ENCODE measurements at places on chromosomes 5 and 9. TPM values are rescaled to one million over a fixed set of nuclear protein-coding genes. Genes with fewer than 3 reads are reported as not detected.

- DNase-seq = no peak
Observed at GRCh38 chr9:19151425-19152159, 24.3 kb upstream of the PLIN2 start.

DNA sequence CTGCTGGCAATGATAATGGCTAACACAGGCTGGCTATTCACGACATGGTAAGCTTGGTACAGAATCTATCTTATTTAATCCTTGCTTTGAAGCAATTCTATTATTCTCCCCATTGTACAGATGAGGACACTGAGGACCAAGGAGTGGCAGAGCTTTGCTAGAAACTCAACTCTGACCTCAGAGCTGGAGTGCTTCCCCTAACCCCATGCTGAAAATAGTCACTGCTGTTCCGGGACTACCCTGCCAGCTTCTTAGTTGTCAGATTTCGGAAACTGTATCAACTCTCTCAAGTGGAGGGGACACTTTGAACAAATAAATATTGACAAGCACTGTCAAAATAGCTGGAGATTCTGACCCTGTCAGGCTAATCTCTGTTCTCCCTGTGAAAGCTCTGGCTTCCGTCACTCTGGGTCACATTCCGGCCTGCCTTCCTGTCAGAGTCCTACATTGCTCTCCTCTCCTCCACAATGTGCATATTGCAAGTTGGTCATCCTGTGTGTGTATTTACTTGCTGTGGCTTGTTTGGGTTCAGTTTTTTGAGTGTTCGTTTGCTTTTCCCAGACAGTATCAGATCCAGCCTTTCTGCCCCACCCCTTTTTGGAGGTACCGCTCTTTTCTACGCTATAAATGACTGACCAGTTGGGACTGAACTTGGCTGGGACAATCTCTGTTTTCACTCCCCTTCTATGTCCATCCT lies 134.3 kb upstream of the MAP1B start:
- no peak for DNase-seq

Gene AMACR
- total RNA-seq = 12.8 TPM

GRCh38 chr5:136056771-136057335 lies 28.1 kb downstream of the TGFBI start:
- no peak for DNase-seq

DNA sequence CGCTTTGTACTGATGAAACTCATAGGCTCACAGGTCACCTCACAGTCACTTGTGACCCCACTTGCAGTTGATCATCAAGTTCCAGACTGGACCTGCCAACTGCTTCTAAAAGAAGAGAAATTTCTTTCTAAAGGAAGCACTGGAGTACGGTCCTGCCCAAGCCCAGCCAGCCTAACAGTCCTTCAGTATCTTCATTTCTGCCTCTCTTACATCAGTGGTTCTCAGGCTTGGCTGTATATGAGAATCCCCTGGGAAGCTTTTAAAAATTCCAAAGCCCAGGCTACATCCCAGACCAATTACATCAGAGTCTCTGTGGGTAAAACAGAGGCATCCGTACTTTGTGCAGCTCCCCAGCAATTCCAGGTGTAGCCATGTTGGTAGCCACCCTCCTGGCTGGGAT lies 282.1 kb downstream of the NFIB start:
- no peak for DNase-seq

GRCh38 chr5:33725806-33726205 lies 166.0 kb downstream of the ADAMTS12 start:
- DNase-seq = no peak

- no peak for DNase-seq
Observed at GRCh38 chr5:150209099-150209635, 19.3 kb downstream of the SLC6A7 start.

- no peak for DNase-seq
Observed at GRCh38 chr5:132753135-132753987, 6.1 kb downstream of the CCNI2 start.

GRCh38 chr5:82018462-82018861 lies 46.6 kb downstream of the ATG10 start:
- DNase-seq = no peak

Gene SETD9
- 11.9 TPM for total RNA-seq

- DNase-seq = no peak
Observed at GRCh38 chr5:59575648-59576445, 317.7 kb downstream of the PDE4D start.

Gene PLAC8L1
- not detected for total RNA-seq

DNA sequence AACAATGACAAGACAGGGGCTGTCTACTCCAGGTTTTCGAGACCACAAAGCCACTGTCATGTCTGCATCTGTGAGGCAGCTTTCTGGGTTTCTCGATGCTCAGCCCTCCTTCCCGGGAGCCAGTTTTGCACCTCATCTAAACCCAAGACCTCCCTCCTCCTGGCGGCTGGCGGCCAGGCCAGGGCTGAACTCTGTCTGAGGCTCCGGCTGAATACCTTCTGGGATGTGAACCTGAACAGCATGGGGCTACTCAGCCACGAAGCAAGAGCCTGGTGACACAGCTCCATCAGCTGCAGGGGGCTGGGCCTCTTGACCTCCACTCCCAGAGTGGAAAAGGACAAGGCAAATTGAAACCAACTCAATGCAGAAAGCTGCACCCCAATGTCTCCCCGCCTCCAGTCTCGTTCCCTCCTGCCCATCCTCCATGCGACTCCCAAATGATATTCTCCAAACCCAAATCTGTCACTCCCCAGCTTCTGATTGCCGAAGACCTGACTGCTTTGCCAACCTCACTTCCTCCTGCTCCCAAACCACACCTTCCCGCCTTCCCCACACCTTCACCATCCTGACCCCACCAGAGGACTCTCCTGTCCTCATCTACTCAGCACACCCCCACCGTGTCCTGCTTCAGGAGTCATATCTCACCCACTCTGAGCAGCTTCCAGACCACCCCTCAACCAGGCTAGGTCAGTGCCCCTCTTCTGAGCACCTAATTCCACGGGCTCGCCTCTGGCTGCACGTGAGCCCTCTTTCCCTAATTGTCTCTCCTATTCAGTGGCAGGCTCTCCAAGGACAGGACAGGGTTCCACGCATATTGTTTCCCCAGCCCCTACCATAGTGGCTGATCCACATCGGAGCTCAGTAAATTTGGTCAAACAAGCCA lies 4.5 kb downstream of the ANKS6 start:
- no peak for DNase-seq

GRCh38 chr9:85715587-85715986 lies 26.2 kb downstream of the AGTPBP1 start:
- no peak for DNase-seq

Gene PFN3
- not detected for total RNA-seq

- DNase-seq = no peak
Observed at GRCh38 chr5:96516631-96517071, 83.6 kb upstream of the PCSK1 start.

DNA sequence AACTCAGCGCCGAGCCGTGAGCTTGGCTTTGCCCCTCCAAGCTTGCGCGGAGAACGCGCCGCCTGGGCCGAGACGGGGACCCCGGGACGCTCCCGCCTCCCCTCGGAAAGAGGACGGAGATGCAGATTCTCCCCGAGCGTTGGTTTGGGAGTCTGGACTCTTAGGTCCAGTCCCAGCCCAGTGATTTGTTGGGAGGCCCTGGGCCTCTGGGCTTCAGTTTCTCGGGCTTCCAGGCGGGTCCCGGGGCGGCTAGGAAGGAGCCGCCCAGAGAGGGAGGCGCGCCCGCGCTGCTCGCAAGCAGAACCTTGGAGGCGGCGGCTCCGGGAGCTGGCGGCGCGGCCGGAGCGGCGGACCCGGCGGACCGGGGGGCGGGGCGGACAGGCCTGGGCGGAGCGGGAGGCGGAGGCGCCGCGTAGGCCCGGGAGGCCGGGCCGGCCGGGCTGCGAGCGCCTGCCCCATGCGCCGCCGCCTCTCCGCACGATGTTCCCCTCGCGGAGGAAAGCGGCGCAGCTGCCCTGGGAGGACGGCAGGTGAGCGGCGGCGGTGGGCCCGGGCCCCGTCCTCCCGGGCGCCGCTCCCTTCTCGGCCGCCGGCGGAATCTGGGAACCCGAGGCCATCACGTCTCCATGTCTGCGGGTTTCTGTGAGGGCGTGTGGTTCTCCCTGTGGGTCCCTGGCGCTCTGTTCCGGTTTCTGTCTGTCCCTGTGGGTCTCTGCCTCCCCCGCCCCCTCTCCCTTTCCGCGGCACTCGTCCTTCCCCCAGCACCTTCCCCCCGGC lies at the start of gene B4GALT7:
B4GALT7 (plus strand) TSS at position 402 of the 777 bp plus-strand sequence; CDS start at position 481, 79 bp downstream.
- DNase-seq = no peak

Gene CRAT
- 68.7 TPM for total RNA-seq

- no peak for DNase-seq
Observed at GRCh38 chr9:102778746-102779145, 216.4 kb upstream of the CYLC2 start.

Gene LCN15
- not detected for total RNA-seq

Gene MACIR
- total RNA-seq = 27.7 TPM

GRCh38 chr9:6055216-6055615 lies 39.8 kb upstream of the RANBP6 start:
- DNase-seq = no peak

Gene ARID3C
- total RNA-seq = not detected

Gene FAM81B
- not detected for total RNA-seq

Gene CARD6
- 16.1 TPM for total RNA-seq

- no peak for DNase-seq
Observed at GRCh38 chr5:132827943-132828673, 2.3 kb downstream of the SHROOM1 start.

DNA sequence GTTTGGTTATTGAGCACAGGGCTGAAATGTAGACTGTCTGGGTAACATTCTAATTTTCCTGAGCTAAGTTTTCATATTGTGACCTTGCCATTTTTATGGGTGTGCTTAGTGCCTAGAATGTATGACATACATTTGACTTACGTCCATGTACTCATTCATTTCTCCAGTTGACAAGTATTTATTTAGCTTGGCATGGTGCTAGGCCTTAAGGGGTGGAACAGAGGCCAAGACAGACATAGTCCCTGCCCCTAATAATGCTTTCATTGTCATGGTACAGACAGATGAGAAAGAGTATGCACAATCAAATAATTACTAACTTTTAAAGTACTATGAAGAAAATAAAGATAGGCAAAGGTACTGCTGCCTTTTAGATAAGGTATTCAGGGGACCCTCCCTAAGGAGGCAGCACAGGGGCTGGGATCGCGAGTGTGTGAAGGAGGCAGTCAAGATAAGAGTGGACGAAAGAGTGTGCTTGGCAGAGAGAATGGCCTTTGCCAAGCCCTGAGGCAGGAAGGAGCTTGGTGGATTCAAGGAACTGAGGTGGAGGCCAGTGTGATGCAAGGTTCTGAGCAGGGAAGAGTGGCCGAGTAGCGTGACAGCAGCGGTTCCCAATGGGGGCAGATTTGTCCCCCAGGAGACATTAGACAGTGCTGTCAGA lies 128.0 kb downstream of the PIP5K1B start:
- DNase-seq = no peak

DNA sequence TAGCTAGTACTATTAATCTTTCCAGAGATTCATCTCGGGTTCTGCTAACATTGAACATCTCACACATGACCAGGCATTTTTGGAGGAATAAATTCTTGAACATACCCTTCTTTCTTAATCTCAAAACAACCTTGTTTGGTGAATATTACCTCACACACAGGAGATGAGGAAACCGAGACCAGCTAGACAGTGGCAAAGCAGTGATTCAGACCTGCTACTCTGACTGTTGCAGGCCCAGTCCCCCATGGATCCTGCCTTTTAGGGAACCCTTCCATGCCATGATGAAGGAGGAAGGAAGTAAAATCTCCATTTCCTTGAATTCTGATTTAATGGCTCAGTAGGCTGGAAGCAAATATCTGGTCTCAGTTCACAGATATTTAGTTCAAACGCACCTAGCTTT lies 2.6 kb downstream of the PCSK5 start:
- DNase-seq = no peak

Gene C5orf46
- total RNA-seq = not detected

DNA sequence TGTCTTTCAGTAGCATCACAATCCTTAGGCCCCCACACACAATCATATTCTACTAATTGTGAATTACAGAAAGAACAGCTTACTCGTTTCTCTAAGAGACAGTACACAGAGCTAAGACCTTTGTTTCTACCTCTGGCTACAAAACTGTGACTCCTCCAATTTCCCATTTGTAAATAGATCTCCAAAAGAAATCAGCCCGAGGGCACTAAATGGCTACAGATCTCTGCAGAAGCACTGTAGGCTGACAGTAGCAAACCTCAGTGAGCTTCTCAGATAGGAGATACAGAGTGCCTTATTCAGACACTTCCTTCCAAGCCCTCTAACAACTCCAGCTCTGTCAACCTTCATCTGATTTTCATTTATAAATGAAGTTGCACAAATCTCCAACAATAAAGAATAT lies 51.0 kb downstream of the EFNA5 start:
- DNase-seq = no peak

Gene SLCO6A1
- total RNA-seq = not detected

- DNase-seq = no peak
Observed at GRCh38 chr5:17276445-17276844, 59.0 kb downstream of the BASP1 start.

GRCh38 chr9:19336166-19336565 lies 43.9 kb downstream of the RPS6 start:
- no peak for DNase-seq

DNA sequence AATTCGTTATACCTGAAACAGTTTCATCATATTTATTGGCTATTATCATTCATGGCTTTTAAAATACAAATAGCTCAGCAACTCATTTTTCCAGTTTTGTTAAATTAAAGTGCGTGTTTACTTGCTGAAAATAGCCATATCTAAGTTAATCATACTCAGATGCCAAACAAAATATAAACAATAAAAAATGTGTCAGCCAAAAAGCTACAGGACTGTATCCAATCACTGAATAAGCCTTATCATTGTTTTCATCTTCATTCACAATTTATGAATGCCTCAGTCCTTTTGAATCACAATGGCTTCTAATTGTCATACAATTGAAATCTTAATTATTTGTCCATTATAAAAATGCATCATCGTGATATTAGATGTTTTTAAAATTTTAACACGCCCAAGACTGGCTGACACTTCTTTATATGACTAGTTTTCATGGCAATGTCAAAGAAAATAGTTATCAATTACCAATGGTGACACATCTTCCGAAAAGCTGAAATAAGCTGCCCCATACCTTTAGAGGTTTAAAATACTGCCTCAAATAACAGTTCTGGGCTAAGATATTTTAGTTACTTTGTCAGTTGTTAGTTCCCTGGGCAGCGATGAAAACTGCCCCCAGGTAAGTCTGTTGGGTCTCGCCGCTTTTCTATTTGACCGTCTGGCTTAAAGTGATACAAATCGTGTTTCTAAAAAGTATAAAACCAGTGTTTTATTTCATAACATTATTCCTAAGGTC lies 1.8 kb downstream of the NFIB start:
- DNase-seq = no peak

DNA sequence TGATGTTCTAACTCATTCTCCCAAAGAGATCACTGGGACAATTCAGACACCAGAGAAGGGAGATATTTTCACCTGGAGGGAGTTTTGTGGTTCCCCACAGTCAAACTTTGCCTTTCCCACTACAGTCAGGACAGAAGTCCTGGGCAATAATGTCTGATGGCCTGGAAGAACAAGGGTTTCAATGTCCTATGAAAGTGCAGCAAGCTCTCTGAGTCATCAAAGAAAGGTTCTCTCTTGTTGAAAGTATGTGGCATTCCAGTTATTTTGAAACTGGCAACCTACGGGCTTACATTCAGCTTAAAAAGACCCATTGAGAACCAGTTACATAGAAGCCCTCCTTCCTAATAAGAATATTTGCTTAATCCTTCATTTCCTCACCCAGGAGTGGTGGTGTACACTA lies 103.9 kb downstream of the INSYN2B start:
- DNase-seq = no peak

All from omental fat pad (tissue), 4 donors.